NCI-H524 (cell line): ENCODE measurements at places on chromosomes 7 and 10.

- DNase-seq = peak; percentile 58
Measured at GRCh38 chr10:61662794-61663259, at the start of gene CABCOCO1. TSS of gene CABCOCO1 (plus strand) at chr10:61662929. CDS start at chr10:61662973, 44 bp downstream.

DNA sequence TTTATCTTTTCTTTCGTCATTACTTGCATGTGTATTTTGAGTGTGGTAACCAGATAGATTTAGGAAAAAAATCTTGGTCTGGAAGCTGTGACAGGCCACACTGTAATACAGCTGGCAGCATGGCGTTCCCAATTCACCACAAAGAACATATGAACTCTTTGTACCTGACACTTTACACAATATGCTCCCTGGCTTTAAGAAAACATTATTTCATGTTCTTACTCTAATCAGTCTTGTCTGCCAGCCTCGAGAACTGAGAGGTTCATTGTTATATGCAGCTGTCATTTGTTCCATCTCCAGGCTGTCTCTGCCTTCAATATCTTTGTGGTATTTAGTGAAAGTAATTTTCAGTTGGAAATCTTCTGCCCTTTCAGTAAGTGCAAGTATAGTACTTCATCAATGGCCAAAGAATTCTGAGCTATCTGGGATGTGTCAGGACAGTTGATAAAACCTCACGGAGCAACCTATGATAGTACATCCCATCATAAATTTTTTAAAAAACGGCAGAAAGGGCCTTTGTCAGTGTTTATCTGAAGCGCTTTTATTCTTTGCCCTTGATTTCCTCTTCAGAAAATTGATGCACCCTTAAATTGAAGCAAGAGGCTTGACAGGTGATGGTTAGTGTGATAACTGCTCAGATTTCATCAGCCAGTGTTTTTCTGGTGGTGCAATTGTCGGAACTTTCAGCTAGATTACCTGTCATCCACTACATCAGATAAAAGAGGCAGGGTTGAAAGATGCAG is 146.3 kb upstream of the SP8 start:
- no peak for DNase-seq

DNA sequence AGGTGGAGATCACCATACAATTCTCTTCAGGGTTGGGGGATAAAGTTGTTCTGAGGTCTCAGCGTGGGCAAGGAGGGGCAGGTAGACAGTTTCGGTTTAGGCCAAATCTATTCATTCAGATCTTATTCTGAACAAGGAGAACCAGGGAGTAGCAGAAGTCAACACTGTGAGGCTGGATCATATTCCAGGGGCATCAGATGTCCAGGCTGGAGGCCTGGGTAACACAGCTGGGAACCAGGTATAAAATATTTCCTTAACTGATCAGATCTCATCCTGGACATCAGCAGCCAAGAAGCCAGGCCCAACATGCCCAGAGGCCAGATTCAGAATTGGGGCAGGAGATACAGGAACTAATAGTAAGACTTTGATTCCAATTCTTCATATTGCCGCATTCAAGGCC is 19.2 kb upstream of the FLNC start:
- no peak for DNase-seq

DNA sequence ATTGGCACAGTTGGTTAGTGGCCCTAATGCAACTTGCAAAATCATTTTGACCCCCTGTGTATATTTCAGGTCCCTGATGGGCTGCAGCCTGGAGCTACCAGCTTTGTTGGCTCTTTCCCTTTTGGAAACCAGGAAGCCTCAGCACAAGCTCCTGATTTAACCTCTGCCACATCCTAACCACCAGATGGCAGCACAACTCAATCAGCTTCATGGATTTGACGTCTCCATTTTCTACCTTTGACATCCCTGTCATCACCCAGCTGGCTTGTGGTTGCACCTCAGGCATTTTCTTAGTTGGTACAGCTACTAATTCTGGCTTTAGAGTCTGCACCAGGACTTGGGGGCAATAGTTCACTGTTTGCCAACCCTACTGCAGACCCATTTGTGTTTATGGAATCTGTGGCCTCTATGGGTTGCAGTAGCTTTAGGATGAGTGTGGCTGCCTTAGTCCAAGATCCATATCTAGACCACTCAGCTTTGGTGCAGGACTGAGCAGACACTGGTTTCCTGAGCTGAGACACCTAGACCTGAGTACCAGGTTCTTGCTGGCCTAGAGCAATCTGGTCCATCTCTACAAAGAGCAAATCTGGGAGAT is 456.2 kb downstream of the REEP3 start:
- peak; percentile 42 for DNase-seq

GRCh38 chr7:157715071-157715937 is 378.5 kb downstream of the DNAJB6 start:
- DNase-seq = no peak

- DNase-seq = no peak
Measured at GRCh38 chr10:116259638-116260037, 13.4 kb downstream of the GFRA1 start.
